ENCODE measurements at places on chromosomes 6 and 20.

- no peak for DNase-seq
Measured at GRCh38 chr6:17552861-17553260, 47.2 kb upstream of the FAM8A1 start.

GRCh38 chr20:15805154-15805553 lies 768.1 kb downstream of the KIF16B start:
- DNase-seq = no peak

- DNase-seq = no peak
Measured at GRCh38 chr6:77448546-77448945, 14.7 kb downstream of the HTR1B start.

- DNase-seq = no peak
Measured at GRCh38 chr6:26561533-26562466, 23.6 kb downstream of the HMGN4 start.

DNA sequence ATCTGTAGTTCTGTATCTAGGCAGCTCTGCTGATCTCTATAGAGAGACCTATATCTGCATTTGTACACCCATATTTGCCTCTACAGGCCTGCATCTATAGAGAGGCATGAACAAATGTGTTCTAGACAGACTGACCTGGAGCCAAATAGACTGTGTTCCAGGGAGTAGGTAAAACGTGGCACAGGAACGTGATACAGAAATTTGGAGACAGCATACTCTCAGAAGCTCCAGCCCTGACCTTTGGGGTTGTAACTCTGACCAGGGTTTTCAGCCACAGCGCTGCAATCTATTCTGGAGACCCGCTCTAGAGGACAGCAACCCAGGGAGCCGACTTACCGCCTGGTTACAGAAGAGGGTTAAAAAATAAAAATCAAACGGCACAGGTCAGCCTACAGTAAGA lies 983 bp downstream of the RBBP9 start:
- DNase-seq = no peak

DNA sequence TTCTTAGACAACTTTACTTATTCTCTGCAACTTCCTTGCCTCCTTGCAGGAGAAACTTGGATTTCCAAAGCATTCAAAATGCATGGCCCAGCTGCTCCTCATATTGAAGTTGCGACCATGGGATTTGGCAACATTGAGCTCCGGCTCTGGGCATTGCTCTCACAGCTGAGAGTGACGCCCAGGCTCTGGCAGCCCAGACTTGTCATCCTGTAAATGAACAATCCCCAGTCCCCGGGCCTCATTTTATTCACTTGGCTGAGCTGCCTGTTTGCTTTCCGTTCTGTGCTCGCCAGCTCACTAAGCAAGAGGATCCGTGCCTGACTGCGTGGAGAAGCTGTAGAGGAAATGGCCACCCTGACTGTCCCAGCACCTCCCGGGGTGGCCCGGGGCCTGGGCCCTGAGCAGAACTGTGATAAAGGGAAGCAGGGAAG lies 119.5 kb upstream of the CD93 start:
- DNase-seq = peak; percentile 40

GRCh38 chr20:62331347-62331746 lies 28.6 kb downstream of the ADRM1 start:
- DNase-seq = no peak

DNA sequence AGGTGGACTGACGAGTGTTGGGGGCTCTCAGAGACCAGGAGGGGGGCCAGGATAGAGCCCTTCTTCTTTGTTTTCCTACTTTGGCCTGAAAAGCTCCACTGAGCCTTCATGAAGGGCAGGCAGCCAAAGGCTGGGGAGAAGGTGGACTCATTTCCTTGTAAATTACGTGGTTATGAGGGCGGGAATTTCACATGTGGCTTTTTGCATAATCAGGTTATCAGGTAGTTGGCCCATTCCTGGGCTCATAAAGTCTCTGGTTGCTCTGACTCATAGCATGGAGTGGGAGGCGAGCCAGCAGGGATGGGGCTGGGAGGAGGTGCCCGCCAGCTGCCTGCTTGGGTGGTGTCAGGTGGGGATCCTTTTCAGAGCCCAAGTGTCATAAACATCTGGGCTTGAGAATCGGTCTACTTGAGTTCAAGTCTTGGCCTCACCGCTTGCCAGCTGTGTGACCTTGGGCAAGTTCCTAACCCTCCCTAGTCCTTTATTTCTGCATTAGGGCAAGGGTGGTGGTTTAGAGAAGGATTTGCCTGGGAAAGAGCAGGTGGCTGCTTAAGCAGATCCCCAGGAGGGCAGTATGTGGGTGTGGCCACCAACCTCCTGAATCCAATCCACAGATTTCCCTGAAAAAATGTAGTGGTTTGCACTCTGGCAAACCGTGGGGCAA lies 26.5 kb upstream of the RNF24 start:
- DNase-seq = peak; percentile 69

DNA sequence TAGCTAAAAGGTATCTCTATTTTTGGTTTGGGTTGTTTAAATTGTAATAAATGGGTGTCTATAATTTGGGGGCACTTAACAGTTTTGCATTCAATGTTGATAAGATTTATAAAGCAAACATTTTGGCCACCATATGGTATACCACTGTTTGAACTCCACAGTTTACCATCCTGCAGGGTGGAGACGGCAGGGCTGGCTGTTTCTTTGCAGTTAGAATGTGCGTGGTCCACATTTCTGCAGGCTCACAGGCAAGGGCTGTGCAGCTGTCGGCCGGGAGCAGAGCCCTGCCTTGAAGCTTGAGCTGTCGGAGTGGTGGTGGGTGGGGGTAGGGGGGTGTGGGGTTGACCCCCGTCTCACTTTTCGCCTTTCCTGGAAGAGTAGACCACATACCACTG lies 135.9 kb downstream of the CDH4 start:
- DNase-seq = no peak

Measured in uterus (tissue), 4 donors.